ENCODE measurements at places on chromosomes 2 and 18.

DNA sequence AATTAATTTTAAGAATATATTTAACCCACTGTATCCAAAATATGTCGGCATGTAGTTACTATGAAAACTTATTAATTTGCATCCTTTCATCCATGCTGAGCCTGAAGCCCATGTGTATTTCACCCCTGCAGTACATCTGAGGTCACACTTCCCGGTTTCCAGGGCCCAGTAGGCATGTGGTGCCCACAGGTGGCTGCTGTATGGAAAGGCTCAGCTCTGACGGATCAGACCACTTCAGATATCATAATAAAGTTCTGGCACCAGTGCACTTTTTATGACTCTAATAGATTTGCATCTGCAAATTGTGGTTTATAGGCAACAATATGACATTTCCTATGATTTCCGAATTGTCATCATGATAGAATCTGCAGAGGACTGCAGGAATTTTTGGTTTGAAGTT, 22.5 kb downstream of the SH3RF3 start:
- DNase-seq, result no peak

DNA sequence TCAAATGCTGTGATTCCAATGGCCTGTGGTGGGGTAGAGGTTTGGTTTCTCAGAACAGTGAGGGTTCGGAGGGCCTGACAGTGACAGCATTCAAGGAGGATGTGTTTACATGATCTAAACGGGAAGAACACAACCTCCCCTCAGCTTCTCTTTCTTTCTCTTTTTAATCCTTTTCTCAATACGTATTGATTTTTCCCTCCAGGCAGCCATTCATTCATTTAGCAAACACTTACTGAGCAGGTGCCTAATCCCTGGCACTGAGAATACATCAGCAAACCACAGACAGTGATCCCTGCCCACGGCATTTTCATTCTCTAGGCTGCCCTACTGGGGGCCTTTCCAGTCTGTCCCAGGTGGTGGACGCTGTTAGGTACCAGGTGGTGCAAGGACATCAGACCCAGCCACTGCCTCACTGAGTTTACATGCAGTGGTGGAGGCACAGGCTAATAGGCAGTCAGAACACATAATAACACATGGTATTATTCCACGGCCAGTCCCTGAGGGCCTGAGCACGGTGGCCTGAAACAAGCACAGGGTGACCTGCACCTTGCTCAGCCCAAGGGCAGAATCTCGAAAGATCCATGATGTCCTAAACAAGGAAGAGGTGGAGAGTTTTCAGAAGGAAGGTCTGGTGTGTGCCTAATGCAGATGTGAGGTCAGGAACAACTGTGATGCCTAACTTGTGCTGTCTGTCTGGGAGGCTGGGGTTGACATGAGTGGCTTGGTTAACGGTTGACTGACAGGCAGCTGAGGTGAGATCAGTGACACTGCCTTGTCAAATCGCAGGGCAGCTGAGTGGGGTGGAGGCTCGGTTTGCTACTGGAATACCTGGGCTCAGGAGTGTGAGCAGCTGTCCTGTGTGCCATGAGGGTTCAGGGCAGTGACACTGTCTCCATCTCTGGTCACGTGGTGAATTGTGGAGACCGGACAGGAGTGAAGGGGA, 785.5 kb upstream of the HS6ST1 start:
- DNase-seq, result no peak

DNA sequence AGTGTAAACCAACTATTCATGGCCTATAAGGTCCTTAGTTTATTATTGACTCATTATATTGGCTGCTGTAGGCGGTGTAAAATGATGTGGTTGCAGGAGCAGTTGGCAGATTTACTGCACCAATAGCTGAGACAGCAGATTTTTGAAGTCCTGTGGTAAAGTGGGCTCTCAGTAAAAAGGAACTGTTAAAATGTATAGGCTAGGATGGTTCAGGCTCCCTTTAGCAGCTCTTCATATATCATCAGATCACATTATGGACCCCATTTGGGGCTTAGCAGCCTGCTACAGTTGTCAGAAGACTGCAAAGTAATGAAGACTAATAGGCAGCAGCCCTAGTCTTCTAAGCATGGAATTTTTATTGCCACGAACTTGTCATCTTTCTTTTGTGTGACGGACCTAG, 27.8 kb downstream of the MTX2 start:
- DNase-seq, result no peak

- peak; percentile 12 for DNase-seq
Observed at GRCh38 chr2:143205106-143205764, 76.0 kb downstream of the ARHGAP15 start.

- DNase-seq, result peak; percentile 21
Observed at GRCh38 chr2:217903859-217904613, 98.8 kb downstream of the TNS1 start.

All from amniotic epithelial cell (primary cell).